ENCODE measurements at places on chromosomes 5 and 9. TPM values are rescaled to one million over a fixed set of nuclear protein-coding genes. Genes with fewer than 3 reads are reported as not detected.

The SLC22A4 gene
- 0.26 TPM for total RNA-seq

- DNase-seq: no peak
Observed at GRCh38 chr5:168669156-168669555, 90.0 kb upstream of the PANK3 start.

- no peak for DNase-seq
Observed at GRCh38 chr9:95502248-95502647, 14.5 kb downstream of the PTCH1 start.

GRCh38 chr9:85914108-85914507 lies 26.8 kb upstream of the NAA35 start:
- DNase-seq: no peak

DNA sequence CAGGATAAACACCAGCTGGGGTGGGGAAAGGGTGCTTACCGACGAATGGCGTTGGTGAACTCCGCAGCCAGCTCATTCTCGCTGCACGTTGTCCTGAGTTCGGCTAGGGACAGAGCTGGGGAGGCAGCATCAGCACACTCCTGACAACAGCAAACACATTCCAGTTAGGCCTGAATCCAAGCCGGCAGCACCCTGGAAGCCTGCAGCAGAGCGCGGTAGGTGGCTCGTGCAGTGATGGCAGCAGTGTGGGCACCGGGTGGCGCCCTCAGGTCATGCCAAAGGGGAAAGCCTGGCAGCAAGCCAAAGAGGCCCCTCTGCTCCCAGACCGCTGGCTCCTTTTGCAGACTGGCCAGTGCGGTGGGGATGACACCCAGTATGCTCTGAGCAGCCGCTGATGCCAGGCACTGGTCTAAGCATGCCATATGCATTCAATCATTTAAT lies 66.9 kb downstream of the DCP2 start:
- no peak for DNase-seq

The CTXN3 gene
- not detected for total RNA-seq

DNA sequence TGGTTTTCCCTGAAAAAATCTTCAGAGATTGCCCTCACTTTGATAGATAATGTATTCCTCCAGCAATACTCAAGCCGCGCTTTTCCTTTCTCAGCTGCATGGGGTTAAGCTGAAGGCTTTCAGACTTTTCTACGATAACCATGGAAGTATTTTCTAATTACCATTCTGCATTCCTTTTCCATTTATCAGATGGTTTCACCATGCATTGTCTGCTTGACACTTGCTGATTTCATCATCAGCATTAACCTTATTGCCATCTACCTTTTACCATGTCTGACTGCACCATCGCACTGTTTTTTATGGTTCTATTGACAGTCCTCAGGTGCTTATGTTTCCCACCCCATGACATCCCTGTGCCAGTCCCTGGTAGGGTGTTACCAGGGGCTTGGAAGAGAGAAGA lies 91.6 kb downstream of the DMAC1 start:
- DNase-seq: no peak

The GLRA1 gene
- total RNA-seq: not detected

The CER1 gene
- total RNA-seq: not detected

Data from HT-29 (cell line).